ENCODE measurements at places on chromosomes 16 and 17.

DNA sequence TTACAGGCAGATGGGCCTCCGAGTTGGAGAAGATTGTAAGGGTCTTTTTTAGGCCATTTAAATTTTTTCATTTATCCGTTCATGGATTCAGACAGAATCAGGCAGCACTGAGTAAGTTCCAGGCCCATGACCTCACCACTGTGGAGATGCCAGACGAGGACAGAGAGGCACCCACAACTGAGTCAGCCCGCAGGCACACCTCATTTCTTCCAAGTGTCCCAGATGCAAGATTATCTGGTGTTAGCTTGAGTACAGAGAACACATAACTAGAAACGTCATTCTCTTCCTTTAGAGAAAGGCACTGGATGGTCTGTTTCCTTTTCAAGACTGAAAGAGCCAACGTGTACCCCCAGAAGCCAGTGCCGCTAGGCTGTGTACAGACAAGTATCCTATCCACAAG is 16.9 kb downstream of the CLEC16A start:
- DNase-seq = no peak

DNA sequence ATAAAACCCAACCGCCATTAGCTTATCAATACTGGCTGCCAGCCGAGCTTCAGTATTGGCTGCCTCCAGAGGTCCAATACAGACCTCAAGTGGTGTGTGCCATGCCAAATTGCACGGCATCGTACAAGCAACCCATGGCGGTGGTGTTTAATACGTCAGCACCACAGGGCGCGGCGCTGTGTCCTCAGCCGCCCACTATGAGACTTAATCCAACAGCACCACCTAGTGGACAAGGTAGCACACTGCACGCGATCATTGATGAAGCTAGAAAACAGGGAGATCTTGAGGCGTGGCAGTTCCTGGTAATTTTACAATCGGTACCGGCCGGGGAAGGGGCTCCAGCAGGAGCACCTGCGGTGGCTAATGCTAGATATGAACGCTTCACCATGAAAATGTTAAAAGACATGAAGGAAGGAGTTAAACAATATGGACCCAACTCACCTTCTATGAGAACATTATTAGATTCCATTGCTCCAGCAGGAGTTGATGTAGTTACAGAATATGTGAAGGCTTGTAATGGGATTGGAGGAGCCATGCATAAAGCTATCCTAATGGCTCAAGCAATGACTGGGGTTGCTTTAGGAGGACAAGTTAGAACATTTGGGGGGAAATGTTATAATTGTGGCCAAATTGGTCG is 15.4 kb downstream of the FLYWCH1 start:
- DNase-seq = peak; percentile 49

GRCh38 chr16:24980077-24980793 is 34.9 kb downstream of the ARHGAP17 start:
- DNase-seq = no peak

GRCh38 chr17:50939795-50940684 is 73.9 kb upstream of the TOB1 start:
- DNase-seq = no peak

DNA sequence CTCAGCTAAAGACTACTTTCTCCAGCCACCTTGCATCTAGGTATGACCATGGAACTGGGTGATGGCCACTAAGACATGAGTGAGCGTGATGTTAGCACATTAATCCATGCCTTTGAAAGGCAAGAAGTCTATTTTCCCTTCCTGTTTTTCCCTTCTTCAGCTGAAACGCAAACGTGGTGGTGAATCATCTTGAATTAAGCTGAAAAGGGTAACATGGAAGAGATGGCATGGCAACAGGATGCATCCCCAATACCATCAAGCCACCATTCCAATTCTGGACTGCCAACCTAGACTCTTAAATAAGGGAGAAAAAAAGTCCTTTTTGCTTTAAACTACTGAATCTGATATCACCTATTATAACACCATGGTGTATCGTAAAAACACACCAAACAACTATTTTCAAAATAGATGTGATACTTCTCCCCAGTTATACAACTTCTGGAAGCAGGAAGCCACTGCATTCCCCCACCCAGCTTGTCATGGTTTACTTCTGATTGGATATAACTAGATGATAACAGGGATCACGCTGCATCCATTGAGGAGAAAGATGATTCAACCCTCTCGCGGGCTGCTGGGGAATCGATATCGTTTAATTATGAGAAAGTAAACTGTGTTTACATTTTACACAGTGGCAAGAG is 368.6 kb downstream of the CDH13 start:
- DNase-seq = no peak

GRCh38 chr17:34357398-34357797 is 1.1 kb downstream of the CCL13 start:
- DNase-seq = no peak

GRCh38 chr17:73463821-73464220 is 152.0 kb upstream of the CDC42EP4 start:
- DNase-seq = no peak

GRCh38 chr17:59558039-59558438 is 7.4 kb upstream of the DHX40 start:
- no peak for DNase-seq

DNA sequence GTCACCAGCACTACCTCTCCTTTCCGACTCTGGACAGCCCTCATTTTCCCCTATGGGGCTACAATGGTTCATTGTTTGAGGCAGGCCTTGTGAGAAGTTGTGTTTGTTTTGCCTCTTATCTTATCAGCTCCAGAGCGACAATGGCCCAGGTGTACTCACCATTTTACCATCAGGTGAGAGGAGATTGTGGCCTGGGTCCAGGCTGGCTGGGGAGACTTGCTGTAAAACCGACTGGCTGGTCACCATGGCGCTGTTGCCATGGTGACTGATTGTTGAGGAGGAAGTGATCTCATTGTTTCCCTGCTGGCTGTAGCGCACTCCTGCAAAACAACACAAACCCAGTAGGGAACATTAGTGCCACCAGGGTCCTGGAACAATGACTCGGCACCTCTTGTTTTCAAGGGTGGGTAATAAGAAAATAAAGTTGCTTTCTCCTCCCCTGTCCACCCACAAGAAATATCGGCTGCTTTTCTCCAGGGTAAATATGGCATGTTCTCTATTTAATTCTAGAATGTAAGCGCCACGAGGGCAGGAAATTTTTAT is 34.4 kb downstream of the HNF1B start:
- peak; percentile 93 for DNase-seq

GRCh38 chr16:67873435-67874370 is 851 bp downstream of the EDC4 start:
- DNase-seq = no peak

DNA sequence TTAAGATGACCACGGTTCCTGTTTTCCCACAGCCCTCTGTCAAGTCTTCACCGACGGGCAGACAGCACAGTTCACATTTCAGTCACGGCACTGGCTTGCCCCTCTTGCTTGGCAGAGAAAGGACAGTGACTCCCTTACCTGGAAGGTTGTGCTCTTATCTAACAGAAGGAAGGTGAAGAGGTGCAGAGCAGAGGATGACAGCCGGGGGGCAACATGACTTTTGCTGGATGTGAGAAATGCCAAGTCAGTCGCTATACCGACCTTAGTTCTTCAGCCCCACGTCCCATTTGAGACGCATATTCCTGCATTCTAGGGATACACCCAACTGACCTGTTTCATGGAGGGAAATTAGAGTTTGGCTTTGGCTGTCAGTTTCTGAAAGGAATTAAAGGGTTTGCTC is 492.3 kb downstream of the NPIPA7 start:
- no peak for DNase-seq

DNA sequence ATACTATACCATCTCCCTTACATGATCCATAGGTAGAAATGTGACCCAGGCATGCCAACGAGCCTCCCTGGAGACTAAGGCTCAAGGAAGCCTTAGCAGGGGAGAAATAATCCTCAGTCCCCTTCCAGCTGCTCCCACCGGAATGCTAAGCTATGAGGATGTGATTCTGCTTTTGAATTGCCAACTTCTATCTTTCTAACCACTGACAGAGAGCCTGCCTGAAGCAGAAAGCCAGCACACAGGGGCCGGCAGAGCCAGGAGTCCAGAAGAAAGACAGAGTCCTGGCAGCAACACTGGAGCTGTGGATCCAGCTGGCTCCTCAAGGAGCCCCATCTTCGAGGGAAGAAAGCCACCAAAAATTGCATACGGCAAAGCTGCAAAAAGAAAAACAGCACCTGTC is 579.6 kb upstream of the CDH5 start:
- DNase-seq = no peak

DNA sequence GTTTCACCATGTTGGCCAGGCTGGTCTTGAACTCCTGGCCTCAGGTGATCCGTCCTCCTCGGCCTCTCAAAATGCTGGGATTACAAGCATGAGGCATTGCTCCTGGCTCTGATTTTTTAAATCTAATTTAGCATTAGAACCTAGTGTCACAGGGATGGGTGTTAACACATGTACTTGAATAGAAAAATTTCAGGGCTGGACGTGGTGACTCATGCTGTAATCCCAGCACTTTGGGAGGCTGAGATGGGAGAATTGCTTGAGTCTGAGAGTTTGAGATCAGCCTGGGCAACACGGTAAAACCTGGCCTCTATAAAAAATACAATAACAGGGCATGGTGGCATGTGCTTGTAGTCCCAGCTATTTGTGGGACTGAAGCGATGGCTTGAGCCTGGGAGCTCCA is 6.0 kb upstream of the RNF135 start:
- no peak for DNase-seq
